ENCODE measurements at places on chromosomes 16 and 17. TPM values are rescaled to one million over a fixed set of nuclear protein-coding genes. Genes with fewer than 3 reads are reported as not detected.

DNA sequence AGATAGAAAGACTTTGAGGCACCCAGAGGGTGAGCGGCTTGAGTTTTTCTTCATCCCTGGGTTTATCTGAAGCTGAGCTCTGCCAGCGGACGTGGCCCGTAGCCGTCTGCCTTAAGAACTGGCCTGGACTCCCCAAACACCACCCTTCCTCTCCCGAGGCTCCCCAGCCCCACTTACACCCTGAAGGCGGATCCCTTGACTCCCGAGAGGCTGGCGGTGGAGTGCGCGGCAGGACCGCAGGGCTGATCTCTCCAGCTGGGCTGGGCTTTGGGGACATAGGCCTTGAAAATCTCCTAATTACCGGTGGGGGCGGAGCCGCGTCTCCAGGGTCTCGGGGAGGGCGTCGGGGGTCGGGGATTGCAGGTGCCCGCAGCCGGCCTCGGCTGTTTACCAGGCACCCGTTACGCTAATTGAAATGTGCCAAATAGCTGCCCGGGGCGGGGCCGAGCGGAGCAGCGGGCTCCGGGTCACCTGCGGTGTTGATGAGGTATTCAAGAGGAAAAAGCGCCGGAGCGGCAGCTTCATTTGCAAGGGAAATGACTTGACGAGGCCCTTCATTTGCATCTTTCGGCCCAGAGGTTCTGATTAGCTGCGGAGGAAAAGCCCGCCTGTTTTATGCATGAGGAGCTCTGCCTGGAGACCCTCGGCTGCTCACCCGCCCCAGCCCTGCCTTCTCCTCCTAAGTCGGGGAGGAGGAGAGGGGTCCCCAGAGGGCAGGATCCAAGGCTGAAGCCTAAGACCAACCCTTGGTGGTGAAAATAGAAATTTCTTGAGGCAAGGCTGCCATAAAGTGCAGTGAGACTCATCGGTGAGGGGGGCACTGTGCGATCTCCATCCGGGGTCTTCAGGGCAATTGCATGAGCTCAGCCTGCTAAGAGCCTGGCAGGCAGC is 100.7 kb downstream of the MGAT5B start:
- no peak for DNase-seq

GRCh38 chr16:50540711-50541007 is 7.5 kb upstream of the NKD1 start:
- DNase-seq, result no peak

GRCh38 chr17:49101054-49101534 is 31.5 kb upstream of the B4GALNT2 start:
- no peak for DNase-seq

The PLSCR3 gene
- 39.9 TPM for total RNA-seq
